Osteocyte (in vitro differentiated cells): ENCODE measurements at places on chromosomes 13 and 19. TPM values are rescaled to one million over a fixed set of nuclear protein-coding genes. Genes with fewer than 3 reads are reported as not detected.

GRCh38 chr13:27440408-27440807, 10.0 kb downstream of the MTIF3 start:
- no peak for DNase-seq

- no peak for DNase-seq
Measured at GRCh38 chr13:28355822-28356371, 139.0 kb downstream of the FLT1 start.

GRCh38 chr19:2815191-2815614, 4.5 kb upstream of the ZNF554 start:
- no peak for DNase-seq

DNA sequence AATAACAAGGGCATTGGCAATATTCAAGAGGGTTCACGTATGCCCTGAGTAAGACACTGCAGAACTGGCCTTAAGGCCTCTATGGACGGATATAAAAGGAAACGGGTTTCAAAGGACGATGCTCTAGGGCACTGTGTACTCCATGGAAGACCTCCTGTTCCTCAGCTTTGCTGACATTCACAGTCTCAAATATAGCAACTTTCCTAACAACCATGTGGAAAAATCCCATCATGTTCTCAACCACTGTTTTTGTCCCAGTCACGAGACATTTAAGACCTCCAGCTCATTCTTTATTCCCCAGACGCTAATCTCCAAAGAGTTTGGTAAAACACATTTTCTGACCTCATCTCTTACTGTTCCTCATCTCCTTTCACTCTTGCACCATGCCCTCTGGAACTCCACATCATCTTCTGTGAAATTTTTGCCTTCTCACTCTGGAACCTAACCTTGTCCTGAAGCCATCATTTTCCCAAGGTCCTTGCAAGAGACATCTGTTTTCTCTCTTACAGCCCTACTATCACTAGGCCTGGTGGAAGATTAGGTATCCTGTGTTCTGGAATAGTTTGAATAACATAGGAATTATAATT, 37.6 kb downstream of the SPRY2 start:
- no peak for DNase-seq

DNA sequence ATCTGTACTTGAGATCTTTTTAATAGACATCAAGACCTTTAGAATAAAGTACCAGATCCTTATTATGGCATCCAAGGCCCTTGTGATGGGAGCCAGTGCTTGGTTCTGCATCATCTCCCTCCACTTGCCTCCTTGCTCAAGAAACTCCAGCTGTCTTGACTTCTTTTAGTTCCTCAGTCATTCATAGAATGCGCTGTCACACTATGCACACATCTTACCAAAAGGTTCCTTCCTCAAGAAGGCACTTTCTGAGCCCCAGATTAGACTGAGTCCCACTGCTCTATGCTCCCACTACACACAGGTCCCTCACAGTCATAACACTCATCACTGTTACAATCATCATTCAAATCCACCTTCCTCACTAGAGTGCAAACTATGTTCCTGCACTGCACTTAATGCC, 57.8 kb upstream of the ITM2B start:
- DNase-seq, result no peak

DNA sequence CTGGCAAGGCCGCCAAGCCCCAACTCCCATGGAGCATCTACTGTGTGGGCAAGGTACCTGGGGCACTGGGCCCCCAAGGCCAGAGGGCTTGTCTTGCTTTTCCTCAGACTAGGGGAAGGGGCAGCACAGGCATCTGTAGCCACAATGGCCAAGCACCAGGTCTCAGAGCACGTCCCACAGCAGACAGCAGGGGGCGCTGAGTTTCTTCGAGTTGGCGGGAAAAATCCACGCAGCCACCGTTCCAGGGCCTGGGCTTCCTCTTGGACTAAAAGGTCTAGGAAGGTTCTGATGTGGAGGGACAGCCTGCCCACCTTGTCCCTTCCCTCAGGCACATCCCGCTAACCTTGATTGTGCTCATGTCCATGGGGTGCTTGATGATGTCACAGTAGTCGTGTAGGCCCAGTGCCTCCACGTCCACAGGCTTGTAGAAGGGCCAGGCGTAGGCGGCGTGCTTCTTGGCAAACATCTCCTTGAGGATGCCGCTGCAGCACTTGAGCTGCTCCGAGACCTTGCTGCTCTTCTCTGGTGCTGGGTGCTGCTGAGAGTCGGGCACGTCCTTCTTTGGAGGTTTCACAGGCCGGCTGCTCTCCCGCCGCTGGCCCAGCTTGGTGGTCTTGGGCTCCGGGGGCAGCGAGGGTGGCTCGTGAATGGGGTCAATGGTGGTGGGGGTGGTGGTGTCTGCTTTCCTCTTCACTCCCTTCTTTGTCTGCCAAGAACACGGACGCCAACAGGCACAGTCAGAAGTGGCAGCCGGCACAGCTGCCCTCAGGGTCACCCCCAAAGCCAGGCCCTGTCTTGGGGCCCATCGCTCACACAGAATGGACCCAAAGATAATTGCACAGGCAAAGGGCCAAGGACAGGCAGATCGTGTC, 32.0 kb upstream of the EPHX3 start:
- peak; percentile 90 for DNase-seq

- no peak for DNase-seq
Measured at GRCh38 chr19:44055870-44056269, 4.0 kb downstream of the ZNF223 start.

DNA sequence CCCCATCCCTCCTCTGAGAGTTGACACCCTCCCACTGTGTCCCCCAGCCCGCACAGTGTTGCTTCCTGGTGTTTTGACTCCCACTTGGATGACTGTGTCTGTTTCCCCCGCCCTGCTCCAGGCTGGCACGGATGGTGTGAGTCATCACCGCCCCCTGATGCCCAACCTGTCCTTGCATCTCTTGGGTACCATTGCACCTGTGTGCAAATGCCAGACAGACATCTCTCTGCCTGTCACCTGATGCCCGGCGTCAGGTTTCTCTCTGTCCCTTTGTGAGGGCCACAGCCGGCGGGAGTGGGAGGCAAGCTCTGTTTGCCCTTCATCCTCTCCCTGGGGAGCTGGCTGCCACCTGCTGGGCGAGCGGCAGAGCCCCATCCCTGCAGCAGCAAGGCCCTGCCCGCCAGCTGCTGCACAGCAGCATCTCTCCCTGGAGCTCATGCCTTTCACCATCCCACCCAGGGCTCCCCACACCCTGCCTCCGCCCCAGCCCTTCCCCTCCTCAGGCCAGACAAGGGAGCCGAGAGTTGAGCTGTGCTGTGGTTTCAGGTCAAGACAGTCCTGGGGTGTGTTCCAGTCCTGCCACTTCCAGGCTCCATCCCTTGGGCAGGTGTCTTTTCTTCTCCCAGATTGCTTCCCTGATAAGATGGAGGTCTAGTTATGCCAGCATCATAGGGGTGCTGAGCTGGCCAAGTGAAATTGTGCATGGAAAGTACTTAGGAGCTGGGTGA, 29.7 kb downstream of the NKPD1 start:
- DNase-seq, result no peak

DNA sequence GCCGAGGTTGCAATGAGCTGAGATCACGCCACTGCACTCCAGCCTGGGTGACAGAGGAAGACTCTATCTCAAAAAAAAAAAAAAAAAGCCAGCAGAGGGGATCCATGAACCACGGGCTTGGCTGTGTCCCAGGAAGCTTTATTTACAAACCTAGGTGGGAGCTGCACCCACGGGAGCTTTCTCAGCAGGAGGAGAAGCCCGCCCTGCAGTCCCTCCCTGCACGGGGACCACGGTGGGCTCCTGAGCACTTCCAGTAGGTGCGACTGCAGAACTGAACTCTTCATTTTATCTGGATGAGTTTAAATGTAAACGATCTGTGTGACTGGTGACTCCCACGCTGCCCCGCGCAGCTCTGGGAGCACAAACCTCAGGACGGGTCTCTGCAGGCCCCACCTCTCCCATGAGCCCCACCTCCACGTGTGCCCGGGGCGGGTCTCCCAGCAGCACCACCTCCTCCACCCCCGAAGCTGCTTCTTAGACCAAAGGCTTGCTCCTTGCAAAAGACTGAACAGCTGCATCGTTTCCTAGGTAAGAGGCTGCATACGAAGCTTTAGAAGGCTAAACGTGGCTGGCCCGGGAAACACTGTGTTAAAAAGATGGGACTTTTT, 66.4 kb downstream of the SPACA7 start:
- DNase-seq, result peak; percentile 71

GRCh38 chr19:40388481-40388880, 1.5 kb downstream of the HIPK4 start:
- DNase-seq, result no peak

- DNase-seq, result peak; percentile 83
Measured at GRCh38 chr19:10291554-10292205, 1.9 kb downstream of the ICAM5 start.

DNA sequence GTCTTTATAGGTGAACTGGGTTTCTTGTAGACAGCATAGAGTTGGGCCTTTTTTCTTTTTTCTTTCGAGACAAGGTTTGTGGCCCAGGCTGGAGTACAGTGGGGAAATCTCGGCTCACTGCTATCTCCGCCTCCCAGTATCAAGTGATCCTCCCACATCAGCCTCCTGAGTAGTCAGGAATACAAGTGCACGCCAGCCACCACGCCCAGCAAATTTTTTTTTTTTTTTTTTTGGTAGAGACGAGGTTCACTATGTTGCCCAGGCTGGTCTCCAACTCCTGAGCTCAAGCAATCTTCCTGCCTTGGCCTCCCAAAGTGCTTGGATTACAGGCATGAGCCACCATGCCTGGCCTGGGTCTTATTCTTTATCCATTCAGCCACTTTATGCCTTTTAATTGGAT, 5.1 kb upstream of the CALM3 start:
- DNase-seq, result no peak

- DNase-seq, result no peak
Measured at GRCh38 chr13:109159650-109160309, 530.4 kb downstream of the MYO16 start.

DNA sequence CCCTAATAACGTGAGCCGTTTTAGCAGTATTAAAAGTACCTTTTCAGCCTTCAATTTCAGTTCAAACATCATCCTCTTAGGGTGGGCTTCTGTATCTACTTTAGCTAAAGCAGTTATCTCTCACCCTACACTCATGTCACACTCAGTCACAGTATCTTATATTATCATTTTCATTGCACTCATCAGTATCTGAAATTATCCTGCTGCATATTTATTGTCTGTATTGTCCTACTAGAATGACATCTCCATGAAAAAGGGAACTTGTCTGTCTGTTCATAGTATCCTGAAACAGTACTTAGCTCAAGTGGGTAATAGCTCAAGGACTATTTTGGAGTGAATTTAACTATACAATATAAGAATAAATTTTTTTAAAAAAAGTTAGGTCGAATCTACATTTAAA, 19.9 kb upstream of the RFC3 start:
- no peak for DNase-seq

DNA sequence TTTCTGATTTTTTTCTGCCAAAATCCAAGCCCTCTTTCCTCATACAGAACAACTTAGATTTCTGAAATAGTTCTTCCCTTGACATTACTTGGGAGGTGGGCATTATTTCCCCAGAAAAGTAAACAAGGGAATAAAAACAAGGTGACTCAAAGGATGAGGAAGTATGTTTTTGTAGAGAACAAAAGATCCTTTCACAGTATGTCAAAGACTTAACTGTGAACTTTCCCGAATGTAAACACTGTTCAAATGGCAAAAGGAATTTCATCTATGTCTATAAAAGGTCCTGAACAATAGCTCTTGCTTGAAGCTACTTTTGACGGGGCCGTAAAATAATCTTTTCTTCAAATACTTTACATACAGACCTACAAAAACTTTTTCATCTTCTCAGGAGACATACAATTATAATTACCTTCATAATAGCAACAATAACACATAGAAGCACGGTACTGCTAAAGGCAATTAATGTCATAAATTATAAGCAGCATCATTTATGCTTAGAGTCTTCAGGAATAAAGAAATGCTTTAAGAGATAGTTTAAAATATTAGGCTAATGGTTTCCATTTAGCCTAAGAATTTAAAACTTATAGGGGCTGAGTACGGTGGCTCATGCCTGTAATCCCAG, 191.1 kb downstream of the RGCC start:
- DNase-seq, result no peak

DNA sequence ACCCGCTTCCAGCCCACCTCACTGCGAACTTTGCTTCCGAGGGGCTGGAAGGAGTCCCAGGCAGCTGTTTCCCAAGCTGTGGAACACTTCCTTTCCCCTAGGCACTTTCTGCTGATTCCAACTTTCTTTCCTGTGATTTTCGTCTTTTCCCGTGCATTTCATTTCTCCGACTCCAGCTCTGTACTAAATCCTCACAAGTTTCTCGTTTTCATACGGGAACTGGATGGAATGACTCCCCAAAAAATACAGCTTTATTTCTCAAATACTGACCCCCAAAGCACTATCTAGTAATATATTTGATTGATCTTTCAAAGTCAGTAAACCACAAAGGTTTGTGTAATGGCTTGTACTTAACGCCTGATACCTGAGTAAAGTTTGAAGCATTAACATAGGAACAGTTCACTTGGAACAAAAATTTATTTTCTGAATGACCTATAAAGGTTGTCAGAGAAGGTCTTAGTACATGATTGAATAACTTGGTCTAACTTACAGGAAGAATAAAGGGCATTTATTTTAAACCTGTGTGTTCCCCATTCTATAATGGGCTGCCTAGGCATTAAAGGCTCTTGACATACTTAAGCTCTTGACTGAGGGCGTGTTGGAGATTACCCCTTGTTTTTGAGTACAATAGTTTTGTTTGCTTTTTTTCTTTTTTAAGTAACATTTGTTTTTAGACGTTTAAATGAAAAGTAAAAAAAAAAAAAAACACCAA, 1.3 kb upstream of the PCDH9 start:
- DNase-seq, result no peak

GRCh38 chr13:110407531-110407930, 100.4 kb downstream of the COL4A2 start:
- DNase-seq, result no peak

GRCh38 chr13:62997038-62997599, 1581.5 kb upstream of the PCDH20 start:
- no peak for DNase-seq

DNA sequence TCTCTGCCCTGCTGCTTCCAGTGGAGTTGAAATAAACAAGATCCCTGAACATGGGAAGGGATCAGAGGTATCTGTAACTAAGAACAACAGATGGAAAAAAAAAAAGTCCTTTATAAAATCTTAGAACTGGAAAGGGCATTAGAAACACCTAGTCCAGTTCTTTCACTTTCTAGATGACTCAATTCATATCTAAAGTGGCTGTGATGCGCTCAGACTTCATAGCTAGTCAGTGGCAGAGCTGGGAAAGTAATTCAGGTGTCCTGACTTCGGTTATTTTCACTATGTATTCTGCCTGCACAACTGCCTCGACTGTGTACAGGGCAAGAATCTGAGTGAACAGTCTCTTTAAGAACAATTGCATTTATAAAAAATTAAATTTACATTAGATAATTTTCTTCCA, 151.8 kb upstream of the TMTC4 start:
- DNase-seq, result no peak

Gene CYP2F1
- total RNA-seq, result not detected in 2 replicates

Gene EXOSC5
- total RNA-seq, result 10.6 and 11.6 TPM in 2 replicates

Gene GZMM
- not detected in 2 replicates for total RNA-seq

Gene BRCA2
- 2.6 and 2.8 TPM in 2 replicates for total RNA-seq

Gene SH2D3A
- not detected in 2 replicates for total RNA-seq

Gene GARIN5A
- 1.8 and 2.0 TPM in 2 replicates for total RNA-seq

Gene DENND1C
- total RNA-seq, result not detected in 2 replicates

Gene RASGRP4
- total RNA-seq, result not detected in 2 replicates

Gene RGCC
- total RNA-seq, result 1.3 and 1.6 TPM in 2 replicates

Gene MUC16
- total RNA-seq, result not detected in 2 replicates

Gene ERF
- 66.8 and 75.3 TPM in 2 replicates for total RNA-seq

Gene NCAN
- not detected in 2 replicates for total RNA-seq
